ENCODE measurements at places on chromosomes 3 and 15.

- DNase-seq, result no peak
Observed at GRCh38 chr15:80107774-80108173, 45.0 kb upstream of the FAH start.

GRCh38 chr3:31934866-31935265 is 46.2 kb downstream of the OSBPL10 start:
- DNase-seq, result no peak

DNA sequence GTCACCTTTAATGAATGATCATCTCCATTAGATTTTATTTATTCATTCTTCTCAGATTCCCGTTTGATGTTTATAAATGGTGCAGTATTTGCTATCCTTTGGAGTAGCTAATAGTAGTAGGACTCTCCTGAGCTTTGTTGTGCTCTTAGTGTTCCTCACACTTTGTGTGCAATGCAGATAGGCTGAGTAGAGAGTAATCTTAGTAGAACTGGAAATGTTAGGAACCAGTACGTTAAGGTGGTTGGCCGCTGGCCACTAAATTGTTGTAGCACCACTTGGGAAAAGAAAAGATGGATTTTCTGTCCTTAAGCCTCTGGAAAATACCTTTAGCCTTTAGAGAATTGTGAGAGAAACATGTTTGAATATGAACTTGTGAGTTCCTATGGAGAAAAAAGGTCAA is 19.9 kb upstream of the EBLN2 start:
- DNase-seq, result no peak

DNA sequence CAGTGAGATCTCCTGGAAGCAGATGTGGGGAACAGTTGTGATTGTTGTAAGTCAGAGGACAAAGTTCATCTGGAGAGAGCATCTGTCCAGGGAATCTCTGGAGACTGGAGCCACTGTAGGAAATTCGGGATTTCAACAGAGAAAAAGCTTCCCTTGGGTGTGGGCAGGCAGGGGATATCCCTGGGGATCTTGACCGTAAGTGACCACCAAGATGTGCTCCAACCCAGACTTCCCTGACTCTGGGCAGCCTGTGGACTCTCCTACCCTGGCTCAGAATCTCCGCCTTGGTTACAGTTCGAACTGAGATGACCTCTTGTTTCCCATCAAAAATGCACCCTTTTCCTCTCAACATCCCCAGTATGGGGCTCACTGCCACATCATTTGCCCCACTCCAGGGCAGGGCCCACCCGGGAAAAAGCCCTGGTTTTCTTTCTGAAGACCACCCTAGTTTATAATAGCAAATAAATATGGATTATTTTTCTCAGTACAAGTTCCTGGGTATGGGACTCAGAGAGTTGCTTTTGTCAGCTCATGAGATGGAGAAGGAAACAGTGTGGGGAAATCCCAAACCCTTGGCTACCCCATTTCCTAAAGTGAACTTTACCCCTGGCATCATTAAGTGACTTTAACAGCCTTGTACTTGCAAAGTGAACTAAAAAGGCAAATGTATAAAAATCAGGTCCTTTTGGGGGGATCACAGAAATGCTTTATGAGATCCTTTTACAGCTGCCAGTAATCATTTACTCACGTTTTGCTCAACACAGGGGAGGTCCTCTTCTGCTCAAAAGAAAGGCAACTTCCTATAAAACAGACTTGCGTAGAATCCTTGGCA is 89.9 kb downstream of the CCNL1 start:
- no peak for DNase-seq

- no peak for DNase-seq
Observed at GRCh38 chr15:62506217-62506805, 341.2 kb upstream of the C2CD4B start.

Data from Kasumi-1 (cell line).